ENCODE measurements at places on chromosomes 16 and 17.

DNA sequence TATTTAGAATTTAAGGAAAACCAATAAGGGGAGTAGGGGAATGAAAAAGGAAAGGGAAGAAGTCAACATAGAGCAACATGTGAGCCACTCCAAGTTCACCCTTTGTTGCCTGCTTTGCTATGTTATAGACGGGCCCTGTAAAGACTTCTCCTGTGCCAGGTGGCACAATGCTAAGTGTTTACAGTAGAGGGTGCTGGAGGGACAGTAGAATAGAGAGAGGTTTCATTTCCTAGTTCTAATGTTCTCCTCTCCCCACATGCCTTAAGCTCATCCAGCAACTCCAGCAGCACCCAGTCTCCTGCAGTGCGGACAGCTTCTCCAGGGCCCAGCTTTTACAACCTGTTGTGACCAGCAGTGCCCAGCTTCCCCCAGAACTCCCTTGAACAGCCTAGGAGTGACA is 468.0 kb downstream of the HS3ST3B1 start:
- no peak for DNase-seq

- no peak for DNase-seq
Observed at GRCh38 chr17:31509805-31510177, 118.3 kb downstream of the RAB11FIP4 start.

DNA sequence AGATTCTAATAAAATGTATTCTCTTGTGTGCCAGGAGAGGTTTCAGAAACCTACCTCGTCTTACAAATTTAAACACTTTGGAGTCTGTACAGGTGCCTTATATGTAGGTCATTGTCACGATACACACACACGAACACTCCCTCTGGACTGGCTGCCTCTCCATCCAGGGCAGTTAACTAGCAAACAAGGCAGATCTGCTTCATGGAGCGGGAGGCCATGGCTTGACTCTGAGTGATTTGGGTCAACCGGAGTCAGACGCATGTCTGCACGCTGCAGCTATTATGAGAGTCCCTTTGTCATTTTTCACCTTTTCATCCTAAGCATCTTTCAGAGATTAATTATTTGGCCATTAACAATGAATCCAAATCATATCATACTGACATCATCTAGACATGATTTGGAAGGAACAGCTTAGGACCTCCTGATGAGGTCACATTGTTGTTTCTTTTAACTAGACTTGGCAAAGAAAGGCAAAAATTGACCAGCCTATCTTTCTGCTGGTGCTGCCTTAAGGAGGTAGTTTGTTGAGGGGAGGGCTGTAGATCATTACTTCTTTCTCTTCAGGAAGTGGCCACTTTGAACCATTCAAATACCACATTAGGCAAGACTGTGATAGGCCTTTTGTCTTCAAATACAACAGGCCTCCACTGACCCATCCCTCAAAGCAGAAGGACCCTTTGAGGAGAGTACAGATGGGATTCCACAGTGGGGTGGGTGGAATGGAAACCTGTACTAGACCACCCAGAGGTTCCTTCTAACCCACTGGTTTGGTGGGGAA is 58.9 kb downstream of the HLF start:
- no peak for DNase-seq

- peak; percentile 85 for DNase-seq
Observed at GRCh38 chr16:70715860-70716357, 30.1 kb upstream of the MTSS2 start.

GRCh38 chr17:75270966-75271232 is at the start of gene MIF4GD:
TSS of gene MIF4GD (minus strand) at chr17:75271231. CDS start at chr17:75270195, 1,036 bp downstream.
- no peak for DNase-seq

- no peak for DNase-seq
Observed at GRCh38 chr16:27778171-27778925, 228.4 kb downstream of the KATNIP start.

DNA sequence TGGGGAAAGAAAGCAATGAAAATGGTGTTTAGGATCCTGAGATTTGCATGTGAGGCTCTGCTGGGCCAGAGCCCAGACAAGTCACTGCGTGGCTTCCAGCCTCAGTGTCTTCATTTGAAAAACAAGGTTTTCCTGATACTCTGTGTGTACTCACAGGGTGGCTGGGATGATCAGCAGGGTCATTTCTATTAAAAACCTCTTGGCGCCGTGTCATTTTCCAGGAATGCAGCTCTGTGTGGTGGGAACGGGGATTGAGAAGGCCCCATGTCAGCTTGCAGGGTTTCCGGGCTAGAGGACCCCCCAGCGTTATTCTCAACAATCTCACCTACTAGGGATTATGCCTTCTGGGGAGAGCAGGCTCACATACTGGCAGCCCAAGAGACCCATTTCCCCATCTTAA is 73.5 kb downstream of the FOXL1 start:
- DNase-seq, result no peak

DNA sequence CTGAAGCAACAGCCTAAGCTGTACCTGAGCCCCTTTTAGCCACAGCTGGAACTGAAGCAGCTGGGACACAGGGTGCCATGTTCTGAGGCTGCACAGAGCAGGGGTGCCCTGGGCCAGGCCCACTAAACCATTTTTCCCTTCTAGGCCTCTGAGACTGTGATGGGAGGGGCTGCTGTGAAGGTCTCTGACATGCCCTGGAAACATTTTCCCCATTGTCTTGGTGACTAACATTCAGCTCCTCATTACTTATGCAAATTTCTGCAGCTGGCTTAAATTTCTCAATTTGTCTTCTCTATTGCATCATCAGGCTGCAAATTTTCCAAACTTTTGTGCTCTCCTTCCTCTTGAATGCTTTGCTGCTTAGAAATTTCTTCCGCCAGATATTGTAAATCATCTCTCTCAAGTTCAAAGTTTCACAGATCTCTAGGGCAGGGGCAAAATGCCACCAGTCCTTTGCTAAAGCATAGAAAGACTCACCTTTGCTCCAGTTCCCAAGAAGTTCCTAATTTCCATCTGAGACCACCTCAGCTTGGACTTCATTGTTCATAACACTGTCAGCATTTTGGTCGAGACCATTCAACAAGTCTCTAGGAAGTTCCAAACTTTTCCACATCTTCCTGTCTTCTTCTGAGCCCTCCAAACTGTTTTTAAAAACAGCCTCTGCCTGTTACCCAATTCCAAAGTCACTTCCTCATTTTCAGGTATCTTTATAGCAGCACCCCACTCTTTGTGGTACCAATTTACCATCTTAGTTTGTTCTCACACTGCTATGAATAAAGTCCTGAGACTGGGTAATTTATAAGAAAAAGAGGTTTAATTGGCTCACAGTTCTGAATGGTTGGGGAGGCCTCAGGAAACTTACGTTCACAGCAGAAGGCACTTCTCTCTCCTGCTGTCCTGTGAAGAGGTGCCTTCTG is 49.8 kb downstream of the TMEM100 start:
- DNase-seq, result no peak

- DNase-seq, result no peak
Observed at GRCh38 chr17:55434721-55435120, 13.1 kb upstream of the MMD start.

GRCh38 chr17:35146214-35146833 is 1.3 kb upstream of the UNC45B start:
- no peak for DNase-seq

GRCh38 chr16:85384833-85385462 is 228.2 kb upstream of the GSE1 start:
- DNase-seq, result no peak

- DNase-seq, result no peak
Observed at GRCh38 chr17:42289611-42290181, 1.4 kb downstream of the STAT5A start.

GRCh38 chr17:58680038-58680369 is 11.8 kb downstream of the TEX14 start:
- no peak for DNase-seq

GRCh38 chr17:76511668-76512365 is 10.6 kb upstream of the RHBDF2 start:
- DNase-seq, result no peak

GRCh38 chr17:80689129-80689619 is 144.5 kb downstream of the RPTOR start:
- no peak for DNase-seq

DNA sequence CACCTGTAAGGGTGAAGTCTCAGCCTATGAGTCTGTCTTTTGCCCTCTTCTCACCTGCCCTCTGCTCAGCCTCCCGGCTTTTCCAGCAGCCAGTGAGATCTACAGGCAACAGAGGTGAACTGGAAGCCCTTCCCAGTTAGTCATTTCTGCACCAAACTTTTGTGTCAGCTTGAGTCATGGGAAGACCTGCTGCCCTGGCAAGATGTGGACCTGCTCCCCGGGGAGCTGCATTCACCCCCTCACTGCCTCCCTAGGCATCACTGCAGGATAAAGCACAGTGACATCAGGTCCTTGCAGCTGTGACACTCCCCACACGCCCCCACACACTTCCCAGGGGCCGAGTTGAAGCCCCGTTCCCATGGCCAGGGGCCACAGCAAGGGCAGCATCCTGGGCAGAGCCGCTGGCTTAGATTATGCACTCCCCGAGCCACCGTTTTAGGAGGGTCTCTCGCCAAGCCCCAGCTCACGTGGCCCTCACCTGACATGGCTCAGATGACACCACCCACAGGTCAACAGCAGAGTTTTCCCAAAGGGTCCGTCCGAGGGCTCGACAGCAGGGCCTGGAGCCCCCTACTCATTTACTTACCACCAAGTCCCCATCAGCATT is 6.5 kb upstream of the ABR start:
- no peak for DNase-seq

GRCh38 chr16:19823322-19823721 is 61.3 kb downstream of the GPRC5B start:
- DNase-seq, result no peak

DNA sequence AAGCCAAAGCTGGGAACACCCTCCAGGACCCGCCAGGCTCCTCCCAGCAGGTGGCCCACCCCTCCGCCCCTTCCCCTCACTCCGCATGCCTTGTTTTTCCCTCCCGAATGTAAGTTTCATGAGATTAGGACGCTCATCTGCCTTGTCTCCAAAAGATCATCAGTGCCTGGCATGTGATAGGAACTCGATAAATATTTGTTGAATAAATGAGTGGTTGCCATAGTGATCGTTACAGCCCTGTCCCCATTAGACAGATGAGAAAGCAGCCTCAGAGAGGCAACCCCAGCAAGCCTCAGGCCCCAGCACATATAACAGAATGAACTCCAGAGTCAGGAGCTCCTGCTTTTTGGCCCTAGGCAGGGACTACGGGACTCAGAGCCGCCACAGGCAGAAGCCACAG is 5.0 kb downstream of the CAMKK1 start:
- DNase-seq, result no peak

DNA sequence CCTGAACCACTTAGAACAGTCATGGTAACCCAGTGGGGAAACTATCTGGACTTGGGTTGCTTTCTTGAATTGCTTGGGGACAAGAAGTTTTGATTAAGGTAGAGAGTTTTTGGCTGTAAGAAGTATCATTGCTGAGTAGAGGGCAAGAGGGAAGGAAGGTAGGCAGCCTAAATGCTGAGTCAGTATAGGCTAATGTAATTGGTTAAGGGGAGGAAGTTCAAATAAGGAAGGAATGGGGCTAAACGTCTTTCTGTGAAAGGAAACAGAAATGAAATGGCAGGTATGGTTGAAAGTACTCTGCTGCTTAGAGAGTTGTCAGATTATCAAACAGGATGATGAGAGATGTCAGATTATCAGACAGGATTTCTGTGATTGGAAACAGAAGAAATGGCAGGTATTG is 20.3 kb downstream of the KPNB1 start:
- no peak for DNase-seq

DNA sequence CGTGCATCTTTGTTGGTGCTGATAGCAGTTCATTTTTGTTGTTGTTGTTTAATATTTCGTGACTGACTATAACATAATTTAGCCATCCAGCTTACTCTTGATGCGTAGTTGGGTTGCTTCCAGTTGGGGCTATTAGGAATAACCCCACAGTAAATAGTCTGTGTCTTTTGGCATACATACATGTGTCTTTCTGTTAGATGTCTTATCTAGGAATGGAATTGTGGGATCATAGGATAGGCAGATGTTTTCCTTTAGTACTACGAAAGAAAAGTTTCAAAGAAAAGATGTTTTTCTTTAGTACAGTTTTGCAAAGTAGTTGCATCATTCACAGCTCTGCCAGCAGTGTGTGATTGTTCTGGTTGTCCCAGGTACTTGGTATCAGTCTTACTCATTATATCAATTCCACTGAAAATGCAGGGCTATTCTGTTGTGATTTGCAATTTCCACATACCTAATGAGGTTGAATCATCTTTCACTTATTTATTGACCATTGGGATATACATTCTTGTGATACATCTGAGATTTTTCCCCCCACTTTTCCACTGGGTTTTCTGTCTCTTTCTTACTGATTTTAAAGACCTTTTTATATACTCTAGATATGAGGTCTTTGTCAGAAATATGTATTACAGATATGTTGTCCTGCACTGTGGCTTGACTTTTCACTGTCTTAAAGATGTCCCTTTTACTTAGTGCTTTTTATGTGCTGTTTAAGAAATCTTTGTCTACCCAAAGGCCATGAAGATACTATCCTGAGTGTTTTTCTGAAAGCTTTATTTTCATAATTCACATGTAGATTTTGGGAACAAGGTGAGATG is 173.3 kb downstream of the MRTFB start:
- DNase-seq, result peak; percentile 62

- DNase-seq, result no peak
Observed at GRCh38 chr16:2465653-2466415, 5.3 kb upstream of the NTN3 start.

- no peak for DNase-seq
Observed at GRCh38 chr17:8072729-8073461, 14.6 kb downstream of the ALOX12B start.

- DNase-seq, result no peak
Observed at GRCh38 chr16:79456036-79456435, 144.5 kb downstream of the MAF start.

- no peak for DNase-seq
Observed at GRCh38 chr17:5531085-5531418, 44.7 kb downstream of the MIS12 start.

DNA sequence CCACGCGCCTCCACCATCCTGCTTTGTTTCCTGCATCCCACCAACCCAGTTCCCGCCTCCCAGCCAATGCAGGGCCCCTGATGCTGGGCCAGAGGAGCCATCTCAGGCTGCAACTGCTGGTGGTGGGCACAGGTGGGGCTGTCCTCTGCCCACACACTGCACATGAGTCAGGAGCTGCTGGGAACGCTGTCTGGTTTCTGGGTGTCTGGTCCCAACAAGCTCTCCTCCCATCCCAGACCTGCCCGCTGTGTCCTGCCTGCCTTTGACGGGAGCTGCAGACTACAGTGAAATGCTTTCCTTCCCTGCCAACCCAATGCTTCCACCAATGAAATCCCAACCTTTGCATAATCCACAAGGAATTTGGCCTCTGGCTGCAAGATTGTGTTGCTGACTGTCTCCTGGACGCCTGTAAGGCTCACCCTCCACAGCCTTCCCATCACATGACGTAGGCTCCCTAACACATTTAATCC is 98.9 kb downstream of the N4BP1 start:
- DNase-seq, result peak; percentile 16

GRCh38 chr16:78684655-78685375 is 585.4 kb downstream of the WWOX start:
- DNase-seq, result no peak

GRCh38 chr16:2086106-2086742 is 38.4 kb downstream of the TSC2 start:
- no peak for DNase-seq

- no peak for DNase-seq
Observed at GRCh38 chr17:73348018-73348828, 36.4 kb upstream of the CDC42EP4 start.

- DNase-seq, result no peak
Observed at GRCh38 chr17:46841561-46842379, 9.6 kb upstream of the WNT9B start.

All from lung (tissue), 17 donors.